Foreskin melanocyte (primary cell): ENCODE measurements at places on chromosomes 13 and 19.

DNA sequence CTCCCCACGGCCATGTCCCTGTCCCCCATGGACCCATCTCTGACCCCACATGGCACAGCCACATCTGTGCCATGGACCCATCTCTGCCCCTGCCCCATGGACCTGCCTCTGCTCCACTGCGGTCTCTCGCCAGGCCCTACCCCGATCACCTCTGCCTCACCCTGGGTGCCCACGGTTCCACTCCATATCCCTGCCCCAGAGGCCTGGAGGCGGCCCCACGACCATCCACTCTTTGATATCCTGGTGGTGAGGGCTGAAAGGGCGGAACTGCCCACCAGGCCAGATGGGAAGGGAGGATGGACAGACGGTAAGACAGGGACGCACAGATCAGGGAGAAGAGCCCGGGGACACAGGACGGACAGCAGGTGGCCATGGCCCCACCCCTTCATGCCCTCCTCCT lies 327 bp downstream of the PTGER1 start:
- DNase-seq, result no peak

DNA sequence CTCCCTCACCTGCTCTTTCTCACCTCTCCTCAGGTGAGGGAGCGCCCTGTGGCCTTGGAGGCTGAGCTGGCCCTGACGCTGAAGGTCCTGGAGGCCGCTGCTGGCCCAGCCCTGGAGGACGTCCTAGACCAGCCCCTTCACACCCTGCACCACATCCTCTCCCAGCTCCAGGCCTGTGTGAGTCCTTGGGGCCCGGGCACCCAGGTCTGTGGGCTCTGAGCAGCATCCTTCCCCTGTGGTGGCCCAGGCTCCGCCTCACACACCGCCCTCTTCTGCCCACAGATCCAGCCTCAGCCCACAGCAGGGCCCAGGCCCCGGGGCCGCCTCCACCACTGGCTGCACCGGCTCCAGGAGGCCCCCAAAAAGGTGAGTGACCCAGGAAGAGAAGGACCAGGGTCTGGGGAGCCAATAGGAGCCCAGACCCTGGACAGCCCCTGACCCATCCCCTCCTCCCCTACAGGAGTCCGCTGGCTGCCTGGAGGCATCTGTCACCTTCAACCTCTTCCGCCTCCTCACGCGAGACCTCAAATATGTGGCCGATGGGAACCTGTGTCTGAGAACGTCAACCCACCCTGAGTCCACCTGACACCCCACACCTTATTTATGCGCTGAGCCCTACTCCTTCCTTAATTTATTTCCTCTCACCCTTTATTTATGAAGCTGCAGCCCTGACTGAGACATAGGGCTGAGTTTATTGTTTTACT lies 1.9 kb downstream of the IFNL1 start:
- DNase-seq, result no peak

- DNase-seq, result no peak
These were observed 564.8 kb upstream of the SLITRK1 start for GRCh38 chr13:84446972-84447639.

GRCh38 chr19:49417088-49417487 lies 6.2 kb downstream of the PTH2 start:
- DNase-seq, result no peak

GRCh38 chr13:111893607-111894443 lies 173.1 kb upstream of the SOX1 start:
- DNase-seq, result peak; percentile 71

- peak; percentile 35 for DNase-seq
These were observed 26.5 kb upstream of the LSM14A start for GRCh38 chr19:34145741-34146202.

DNA sequence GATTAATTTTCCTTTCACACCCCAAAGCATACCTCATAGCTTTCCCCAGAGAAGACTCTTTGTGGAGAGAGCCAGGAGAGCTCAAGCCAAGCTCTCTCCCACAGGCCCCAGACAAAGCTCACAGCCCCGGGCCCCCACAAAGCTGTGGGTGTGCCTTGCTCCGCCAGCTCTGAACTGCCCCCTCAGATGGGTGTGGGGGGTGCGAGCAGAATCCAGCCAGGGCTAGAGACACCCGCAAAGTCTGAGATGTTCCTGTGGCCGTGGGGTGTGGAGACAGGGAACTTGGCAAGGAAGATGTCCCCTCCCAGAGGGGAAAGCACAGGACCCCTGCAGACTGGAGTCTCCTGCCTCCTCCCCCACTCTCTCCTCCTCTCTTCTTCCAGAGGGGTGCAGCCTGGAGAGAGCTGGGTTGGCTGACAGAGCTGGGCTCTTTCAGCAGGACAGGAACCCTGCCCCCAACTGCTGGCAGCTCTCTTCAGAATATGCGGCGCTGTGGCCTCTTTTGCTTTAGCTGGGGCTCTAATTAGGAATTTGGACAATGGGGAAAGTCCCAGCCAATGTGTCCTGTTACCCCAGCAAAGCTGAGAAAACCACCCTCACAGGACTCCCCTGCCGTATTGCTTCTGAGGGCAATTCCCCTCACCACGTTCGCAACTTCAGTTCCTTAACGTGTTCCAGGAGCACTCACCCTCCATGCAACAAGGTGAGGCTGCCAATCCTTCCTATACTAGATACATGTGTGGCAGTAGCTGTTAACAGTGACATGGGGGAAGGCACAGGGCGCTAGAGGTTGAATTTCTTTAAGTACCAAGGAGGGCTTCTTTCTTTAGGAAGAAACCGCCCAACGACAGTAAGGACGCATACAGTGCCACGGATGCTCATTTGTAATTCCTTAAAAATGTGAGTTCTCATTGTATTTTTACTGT lies 170.0 kb downstream of the COL4A1 start:
- DNase-seq, result no peak

DNA sequence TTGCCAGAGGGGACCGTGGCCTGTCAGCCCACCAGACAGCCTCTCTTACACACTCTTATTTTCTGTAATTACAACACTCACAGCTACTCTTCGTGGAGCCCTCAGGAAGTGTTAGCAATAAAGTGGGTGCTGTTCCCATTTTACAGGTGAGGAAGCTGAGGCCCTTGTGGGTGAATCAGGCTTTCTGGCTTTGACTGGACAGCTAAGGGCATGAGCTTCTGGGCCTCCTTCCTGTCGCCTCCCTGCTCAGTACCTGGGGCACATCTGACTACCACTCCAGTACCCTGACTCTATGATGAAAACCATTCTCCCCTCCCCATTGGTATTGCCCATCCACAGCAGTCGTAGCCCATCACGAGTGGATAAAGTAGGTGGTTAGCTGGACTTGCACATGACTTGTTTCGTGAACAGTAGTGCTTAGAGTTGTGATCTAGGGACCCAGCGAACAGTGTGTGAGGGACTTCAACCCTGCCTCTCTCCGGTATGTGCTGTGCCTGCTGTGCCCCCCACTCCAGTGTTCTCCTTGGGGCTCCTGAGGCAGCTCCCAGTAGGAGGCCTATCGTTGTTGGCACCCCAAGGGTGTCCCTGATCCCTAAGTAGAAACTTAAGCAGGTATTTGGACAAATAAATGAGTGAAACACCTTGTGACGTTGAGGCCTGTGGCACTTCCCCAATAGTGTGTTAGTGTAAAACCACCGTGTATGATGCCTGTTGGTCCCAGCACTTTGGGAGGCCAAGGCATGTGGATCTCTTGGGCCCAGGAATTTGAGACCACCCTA lies 38.6 kb downstream of the GATAD2A start:
- no peak for DNase-seq

DNA sequence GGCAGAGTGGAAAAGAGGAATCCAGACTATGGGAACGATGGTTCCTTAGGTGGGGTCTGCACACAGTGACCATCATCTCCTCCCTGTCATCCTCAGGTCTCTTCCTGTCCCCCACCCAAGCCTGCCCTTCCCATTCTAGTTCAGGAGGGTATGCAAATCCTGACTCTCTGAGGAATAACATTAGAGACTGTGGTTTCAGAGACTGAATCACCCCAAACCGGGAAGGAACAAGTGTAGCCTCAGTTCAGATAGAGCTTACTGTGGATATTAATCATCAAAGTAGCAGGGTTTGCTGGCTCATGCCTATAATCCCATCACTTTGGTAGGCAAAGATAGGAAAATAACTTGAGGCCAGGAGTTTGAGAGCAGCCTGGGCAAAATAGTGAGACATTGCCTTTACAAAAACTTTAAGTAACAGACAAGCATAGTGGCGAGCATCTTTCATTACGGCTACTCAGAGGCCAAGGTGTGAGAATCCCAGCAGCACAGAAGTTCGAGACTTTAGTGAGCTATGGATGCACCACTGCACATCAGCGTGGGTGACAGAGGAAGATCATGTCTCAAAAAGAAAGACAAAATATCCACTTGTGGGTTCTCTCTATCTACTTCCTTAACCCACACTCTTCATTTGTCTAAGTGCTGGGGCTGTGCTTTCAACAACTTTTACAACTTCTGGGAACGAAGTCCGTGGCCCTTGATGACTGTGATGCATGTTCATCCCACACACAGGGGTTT lies 19.3 kb upstream of the LGALS13 start:
- DNase-seq, result no peak

DNA sequence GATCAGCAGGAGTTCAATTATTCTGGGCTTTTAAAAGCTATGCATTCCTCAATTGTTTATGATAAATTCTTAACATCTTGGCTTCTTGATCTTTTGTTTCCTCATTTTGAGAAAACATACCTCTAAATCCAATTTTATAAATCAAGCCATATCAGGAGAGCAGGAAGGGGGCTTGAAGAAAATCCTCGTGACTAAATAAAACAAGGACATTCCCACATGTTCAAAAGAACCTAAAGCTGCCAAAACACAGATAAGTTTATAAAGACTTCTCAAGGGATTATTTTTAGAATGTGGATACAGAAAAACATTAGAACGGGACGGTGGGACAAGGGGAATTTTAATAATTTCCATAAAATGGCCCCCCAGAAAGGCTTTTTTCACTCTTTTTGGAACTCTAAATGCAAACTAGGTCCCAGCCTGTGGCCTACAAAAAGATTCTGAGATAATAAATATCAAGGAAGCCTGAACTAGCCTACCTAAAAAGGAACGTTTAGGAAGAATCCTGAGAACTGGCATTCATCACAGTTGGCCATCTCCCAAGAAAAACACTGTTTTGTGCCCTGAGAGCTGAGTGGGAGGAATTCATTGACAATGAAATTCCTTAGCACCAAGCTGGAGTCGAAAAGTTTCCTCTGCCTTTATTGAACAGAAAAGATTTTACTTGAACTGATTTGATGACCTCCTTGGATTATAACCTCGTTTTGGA lies 30.1 kb downstream of the ZAR1L start:
- peak; percentile 15 for DNase-seq

- no peak for DNase-seq
These were observed 19.7 kb upstream of the GTF3A start for GRCh38 chr13:27404680-27405079.

GRCh38 chr19:55097864-55098715 lies 19.3 kb downstream of the PPP1R12C start:
- no peak for DNase-seq

DNA sequence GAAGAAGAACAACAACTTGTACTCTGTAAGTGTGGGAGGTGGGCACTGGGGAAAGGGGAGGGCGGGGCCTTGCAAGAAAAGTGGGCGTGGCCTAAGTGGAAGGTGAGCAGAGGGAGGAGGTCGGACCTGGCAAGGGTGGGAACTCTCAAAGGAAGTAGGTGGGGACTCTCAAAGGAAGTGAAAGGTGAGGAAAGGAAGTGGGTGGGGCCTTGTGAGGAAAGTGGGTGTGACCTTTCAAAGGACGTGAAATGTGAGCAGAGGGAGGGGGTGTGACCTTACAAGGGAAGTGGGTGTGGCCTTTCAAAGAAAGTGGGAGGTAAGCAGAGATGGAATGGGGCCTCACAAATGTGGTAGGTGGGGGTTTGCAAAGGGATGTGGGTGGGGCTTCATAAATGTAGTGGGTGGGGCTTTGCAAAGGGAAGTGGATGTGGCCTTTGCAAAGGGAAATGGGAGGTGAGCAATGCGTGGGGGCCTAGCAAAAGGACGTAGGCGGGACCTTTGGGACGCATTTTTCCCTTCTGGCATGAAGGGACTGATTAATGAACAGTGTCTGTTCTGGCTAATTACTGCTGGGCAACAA lies 25.9 kb downstream of the ACSBG2 start:
- DNase-seq, result no peak
